ENCODE measurements at places on chromosomes 13 and 19.

- no peak for DNase-seq
These were observed 390.4 kb downstream of the SUCLA2 start for GRCh38 chr13:47610687-47611086.

DNA sequence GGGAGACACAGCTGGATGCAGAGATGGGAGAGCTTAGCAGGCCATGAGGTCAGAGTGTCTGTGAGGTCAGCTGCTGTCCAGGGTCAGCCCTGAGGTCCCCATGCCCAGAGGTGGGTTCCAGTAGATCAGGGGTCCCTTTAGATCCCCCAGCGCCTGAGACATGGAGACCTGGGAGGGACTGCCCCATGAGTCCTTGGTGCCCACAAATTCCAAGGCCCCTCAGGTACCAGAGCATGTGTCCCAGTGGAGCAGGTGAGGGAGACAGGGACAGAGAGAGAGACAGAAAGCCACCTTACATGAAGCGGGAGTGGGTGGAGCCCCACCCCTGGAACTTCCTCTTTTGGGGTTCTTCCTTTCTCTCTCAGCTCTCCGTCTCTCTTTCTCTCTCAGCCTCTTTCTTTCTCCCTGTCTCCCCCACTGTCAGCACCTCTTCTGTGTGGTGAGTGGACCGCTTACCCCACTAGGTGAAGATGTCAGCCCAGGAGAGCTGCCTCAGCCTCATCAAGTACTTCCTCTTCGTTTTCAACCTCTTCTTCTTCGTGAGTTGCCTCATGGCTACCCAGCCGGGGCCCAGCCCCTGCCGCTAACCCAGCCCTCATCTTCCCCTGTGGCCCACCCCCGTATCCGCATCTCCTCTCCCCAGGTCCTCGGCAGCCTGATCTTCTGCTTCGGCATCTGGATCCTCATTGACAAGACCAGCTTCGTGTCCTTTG lies at the start of gene CD37:
Gene CD37, plus strand, starts transcription at position 336 of the 713 bp plus-strand sequence. Its CDS starts 135 bp downstream, at position 471.
- peak; percentile 33 for DNase-seq

GRCh38 chr19:52665027-52665426 lies 26.9 kb upstream of the ZNF83 start:
- no peak for DNase-seq

DNA sequence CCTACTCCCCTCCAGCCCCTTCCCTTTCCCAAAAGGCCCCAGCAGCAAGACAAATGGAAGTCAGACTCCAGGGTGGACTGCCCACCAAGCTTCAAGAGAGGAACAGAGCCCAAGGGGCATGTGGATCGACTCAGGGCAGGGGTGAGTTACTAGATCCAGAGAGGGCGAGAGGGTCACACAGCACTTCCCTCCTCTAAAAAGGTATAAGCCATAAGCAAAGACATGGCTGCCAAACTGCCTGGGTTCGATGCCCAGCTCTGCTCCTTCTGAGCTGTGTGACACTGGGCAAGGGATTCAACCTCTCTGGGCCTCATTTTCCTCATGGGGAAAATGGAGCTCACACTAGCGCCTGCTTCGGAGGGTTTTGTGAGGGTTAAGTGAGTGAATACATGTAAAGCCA lies 3.8 kb downstream of the PPP1R14A start:
- DNase-seq, result no peak

DNA sequence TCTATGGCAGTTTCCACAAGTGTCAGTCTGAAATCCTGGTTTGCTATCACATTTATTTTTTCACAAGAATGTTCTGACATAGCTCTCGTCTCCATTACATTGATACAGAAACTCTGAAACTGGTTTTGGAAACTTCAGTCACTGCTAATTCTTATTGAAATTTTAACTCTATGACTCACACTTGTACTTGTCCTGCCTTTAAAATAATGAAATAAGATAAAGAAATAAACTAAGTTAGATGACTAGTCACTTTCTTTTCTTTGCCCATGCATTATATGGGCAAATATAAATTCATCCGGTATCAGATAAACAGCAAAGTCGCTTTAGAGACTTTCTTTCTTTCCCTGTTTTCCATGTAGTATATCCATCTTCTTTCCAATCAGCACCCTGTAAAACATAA lies 257.5 kb downstream of the PCDH9 start:
- no peak for DNase-seq

- no peak for DNase-seq
These were observed 420.8 kb upstream of the SLITRK1 start for GRCh38 chr13:84303035-84303434.

DNA sequence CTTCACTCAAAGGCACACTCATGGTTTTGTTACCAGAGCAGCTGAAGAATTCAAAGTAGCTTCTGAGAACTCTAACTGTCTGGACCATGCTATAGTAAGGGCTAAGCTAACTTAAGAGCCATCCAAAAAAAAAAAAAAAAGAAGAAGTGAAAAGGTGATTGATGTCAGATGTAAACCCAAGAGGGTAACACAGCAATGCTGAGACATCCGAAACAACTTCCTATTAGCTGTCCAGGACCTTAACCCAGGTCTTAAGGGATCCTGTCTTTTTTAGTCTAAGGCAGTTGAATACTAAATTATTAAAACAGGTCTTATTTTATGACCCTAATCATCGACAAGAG lies 11.2 kb upstream of the RAB20 start:
- DNase-seq, result no peak

DNA sequence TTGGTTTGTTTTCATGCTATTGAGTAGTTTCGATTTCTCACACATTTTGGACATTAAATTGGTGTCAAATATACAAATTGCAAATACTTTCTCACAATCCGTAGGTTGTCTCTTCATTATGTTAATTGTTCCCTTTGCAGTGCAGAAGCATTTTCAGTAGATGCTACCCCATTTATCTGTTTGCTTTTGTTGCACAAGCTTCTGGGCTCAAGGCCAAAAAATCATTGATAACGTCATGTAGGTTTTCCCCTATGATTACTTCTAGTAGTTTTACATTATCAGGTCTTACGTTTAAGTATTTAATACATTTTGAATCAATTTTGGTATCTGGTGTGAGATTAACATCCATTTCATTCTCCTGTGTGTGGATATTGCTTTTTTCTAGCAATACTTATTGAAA lies 14.0 kb upstream of the ZNF347 start:
- no peak for DNase-seq

DNA sequence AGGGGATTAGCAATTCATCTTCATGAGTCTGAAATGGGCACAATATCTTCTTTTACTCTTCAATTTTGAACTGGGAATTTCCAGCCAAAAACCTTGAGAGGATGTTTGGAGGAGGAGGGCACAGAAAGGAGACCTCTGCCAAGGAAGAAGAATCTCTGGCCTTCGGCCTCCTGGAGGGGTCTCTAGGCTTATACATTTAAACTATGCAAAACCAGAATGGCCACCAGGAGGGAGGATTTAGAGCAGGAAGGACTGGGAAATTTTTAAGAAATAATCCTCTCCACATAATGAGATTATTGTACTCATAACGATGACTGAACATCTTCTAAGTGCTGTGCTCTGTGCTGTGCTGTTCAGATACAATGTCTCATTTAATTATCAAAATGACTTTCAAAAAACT lies 325.9 kb downstream of the NDFIP2 start:
- no peak for DNase-seq

DNA sequence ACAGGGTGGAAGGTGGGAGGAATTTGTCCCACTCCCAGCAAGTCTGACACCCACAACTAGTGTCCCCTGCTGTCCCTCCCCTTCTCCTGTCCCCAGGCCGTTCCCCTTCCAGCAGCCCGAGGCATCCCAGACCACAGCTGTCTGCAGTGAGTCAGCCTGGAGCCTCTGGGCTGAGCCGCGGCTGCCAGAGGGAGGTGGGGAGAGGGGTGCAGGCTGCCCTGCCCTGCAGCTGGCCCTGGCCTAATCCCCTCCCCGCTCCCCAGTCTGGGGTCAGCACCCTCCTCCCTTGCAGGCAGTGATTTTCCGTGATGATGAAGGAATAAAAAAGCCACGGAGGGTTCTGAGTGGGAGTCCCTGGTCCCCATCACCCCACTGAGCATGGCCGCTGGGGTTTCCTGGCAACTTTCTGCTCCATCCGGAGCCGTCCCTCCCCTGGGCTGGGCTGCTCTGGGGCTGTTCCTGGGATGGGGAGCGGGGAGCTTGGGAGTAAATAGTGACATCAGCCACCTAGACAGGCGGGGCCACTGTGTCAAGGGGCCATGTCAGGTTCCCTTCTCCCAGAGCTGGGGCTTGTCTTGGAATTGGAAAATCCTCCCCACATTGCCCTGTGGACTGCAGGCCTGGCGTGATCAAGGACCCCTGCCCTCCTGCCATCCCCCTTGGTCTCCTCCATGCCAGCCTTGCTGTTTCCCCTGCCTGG lies 16.8 kb downstream of the SPC24 start:
- no peak for DNase-seq

DNA sequence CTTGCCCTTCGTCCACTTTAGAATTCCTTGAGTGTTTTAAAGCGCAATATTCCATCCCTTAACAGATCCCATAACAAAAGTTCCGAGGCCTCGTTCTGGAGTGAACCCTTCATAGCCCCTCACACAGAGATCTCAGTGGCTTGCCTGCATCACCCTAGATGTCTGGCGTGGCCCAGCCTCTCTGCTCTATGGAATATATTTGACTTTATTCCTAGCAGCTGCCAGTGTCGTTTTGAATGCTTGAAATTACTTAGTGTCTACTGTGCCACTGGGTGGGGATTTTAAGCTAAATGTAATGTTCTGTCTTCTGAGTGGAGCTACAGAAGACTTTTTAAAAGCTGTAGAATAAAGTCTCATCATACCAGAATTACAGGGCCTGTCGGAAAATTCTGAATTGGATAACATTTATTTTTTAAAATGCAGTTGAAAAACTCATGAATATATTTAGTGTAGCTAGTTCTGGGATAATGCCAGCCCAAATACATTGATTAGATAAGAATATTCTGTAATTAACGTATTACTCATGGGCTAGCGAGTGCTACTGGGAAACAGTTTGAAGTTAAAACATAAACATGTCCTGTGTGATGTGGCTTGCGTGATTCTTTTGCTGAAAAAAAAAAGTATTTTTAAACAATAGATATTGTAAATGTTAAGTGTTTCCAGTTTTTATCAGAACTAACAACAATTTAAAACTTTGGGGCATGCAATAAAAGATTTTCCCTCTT lies 111.8 kb downstream of the ESD start:
- DNase-seq, result no peak

- no peak for DNase-seq
These were observed 10.8 kb downstream of the NDFIP2 start for GRCh38 chr13:79491715-79492114.

- DNase-seq, result no peak
These were observed 383.3 kb downstream of the RFC3 start for GRCh38 chr13:34201050-34201913.

GRCh38 chr13:41282129-41282571 lies 18.8 kb upstream of the MTRF1 start:
- no peak for DNase-seq

- DNase-seq, result no peak
These were observed 9.2 kb downstream of the SBNO2 start for GRCh38 chr19:1164684-1165531.

- no peak for DNase-seq
These were observed 3.2 kb upstream of the MAP2K7 start for GRCh38 chr19:7900401-7900870.

All from activated CD4-positive, alpha-beta T cell treated with anti-CD3 and anti-CD28 coated beads, Interleukin-2, amount 50 U/mL, for 24 hours (primary cell).